ENCODE measurements at places on chromosomes 16 and 17. TPM values are rescaled to one million over a fixed set of nuclear protein-coding genes. Genes with fewer than 3 reads are reported as not detected.

Gene ANKFN1
- total RNA-seq: 0.07 TPM

Gene KRT31
- total RNA-seq: 0.05 TPM

Gene ALOX12
- 3.1 TPM for total RNA-seq

Gene KRTAP3-1
- not detected for total RNA-seq

Gene DBNDD1
- total RNA-seq: 13.0 TPM

Gene CSH1
- not detected for total RNA-seq

Gene CRYBA1
- not detected for total RNA-seq

Gene EPN2
- total RNA-seq: 24.1 TPM

Gene ZSCAN32
- total RNA-seq: 14.5 TPM

Gene DHRS7C
- total RNA-seq: not detected

Gene CACNA1H
- total RNA-seq: 0.37 TPM

Gene GJD3
- total RNA-seq: not detected

Gene SAMD14
- not detected for total RNA-seq

Gene PLSCR3
- total RNA-seq: 96.0 TPM

Gene P3H4
- 50.4 TPM for total RNA-seq

Gene NXN
- 117 TPM for total RNA-seq

Gene MXRA7
- 101 TPM for total RNA-seq

Gene CORO6
- 1.3 TPM for total RNA-seq

Gene FNDC8
- not detected for total RNA-seq

Gene MAZ
- total RNA-seq: 160 TPM

Gene AGRP
- not detected for total RNA-seq

Gene ADAP2
- total RNA-seq: 6.8 TPM

Gene ZNF423
- 0.09 TPM for total RNA-seq

Gene CIBAR2
- not detected for total RNA-seq

Gene CCL7
- not detected for total RNA-seq

Gene SOX8
- not detected for total RNA-seq

Gene PTX4
- not detected for total RNA-seq

Gene CCL8
- total RNA-seq: not detected

Gene RNF40
- total RNA-seq: 76.7 TPM

Gene CPSF4L
- not detected for total RNA-seq

Gene ACTG1
- total RNA-seq: 6,098 TPM

Gene TLCD3B
- total RNA-seq: 0.14 TPM

Gene FZD2
- total RNA-seq: 3.3 TPM

Gene CENPN
- 26.9 TPM for total RNA-seq

Gene CCDC200
- not detected for total RNA-seq

Gene LGALS9B
- 2.5 TPM for total RNA-seq

Gene TAOK1
- 25.3 TPM for total RNA-seq

Gene NETO2
- 44.2 TPM for total RNA-seq

Gene OR4D1
- not detected for total RNA-seq

Gene MSRB1
- 6.7 TPM for total RNA-seq

Gene PTGES3L
- total RNA-seq: 0.28 TPM

Gene GINS3
- total RNA-seq: 8.9 TPM

Gene KCNG4
- not detected for total RNA-seq

Gene CACNG5
- not detected for total RNA-seq

Gene NME4
- 168 TPM for total RNA-seq

Gene NOXO1
- total RNA-seq: 2.2 TPM

Gene MYH13
- total RNA-seq: not detected

Gene VPS9D1
- total RNA-seq: 6.0 TPM

Gene TERB1
- total RNA-seq: 0.46 TPM

Gene HAP1
- total RNA-seq: 7.3 TPM

Gene PPP1R27
- not detected for total RNA-seq

Gene ITGAD
- total RNA-seq: not detected

Gene GUCY2D
- total RNA-seq: 0.14 TPM
